DMS153 (cell line): ENCODE measurements at places on chromosomes 2 and 18.

DNA sequence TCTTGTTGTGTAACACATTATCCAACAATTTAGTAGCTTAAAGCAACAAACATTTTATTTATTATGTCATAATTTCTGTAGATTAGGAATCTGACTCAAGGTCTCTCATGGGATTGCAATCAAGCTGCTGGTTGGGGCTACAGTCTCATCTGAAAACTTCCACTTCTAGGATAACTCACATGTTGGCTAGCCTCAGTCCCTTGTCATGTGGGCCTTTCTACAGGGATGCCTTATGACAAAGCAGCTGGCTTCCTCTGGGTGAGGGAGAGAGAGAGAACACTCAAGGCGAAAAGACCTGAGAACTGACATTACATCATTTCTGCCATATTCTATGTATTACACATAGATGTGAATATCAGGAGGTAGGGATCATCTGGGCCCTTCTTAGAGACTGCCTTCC lies 317.9 kb upstream of the VRK2 start:
- no peak for DNase-seq

DNA sequence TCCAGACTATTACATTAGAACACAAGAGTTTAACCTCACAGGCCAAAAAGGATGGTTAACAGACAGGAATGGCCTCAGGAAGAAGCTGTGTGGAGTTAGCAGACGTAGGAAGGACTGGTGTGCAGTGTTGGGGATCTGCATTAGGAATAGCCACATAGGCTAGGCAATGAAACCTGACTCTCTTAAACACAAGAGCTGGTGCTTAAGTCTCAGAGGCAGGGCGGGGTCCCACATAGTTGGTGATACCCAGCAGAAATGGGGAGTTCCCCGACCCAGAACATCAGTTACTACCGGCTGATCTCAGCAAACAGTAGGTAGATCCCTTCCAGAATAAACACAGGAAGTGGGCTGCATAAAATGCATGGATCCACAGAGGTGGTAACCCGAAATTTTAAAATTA lies 64.1 kb downstream of the CCDC93 start:
- DNase-seq: no peak

GRCh38 chr2:45888167-45888566 lies 236.7 kb downstream of the PRKCE start:
- DNase-seq: no peak

- DNase-seq: no peak
These were observed 40.6 kb downstream of the SDC1 start for GRCh38 chr2:20184067-20184938.

- no peak for DNase-seq
These were observed 140.2 kb downstream of the CSRNP3 start for GRCh38 chr2:165609672-165610071.

DNA sequence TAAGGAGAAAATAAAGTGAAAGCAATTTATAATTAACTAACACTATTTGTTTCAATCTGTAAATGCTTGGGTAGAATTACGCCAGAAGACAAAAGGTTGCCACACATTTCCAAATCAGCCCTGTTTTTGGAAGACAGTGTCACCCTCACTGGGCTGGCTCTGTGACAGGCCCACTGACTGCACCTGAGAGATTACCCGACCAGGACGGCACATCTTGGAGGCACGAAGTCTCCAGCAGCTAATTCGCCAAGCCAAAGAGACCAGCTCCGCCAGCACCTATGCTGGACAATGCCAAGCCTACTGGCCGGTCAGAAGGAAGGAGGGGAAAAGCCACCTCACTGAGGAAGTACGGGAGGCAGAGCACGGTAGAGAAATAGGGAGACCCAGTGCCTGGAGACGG lies 61.9 kb downstream of the CYB5A start:
- DNase-seq: no peak

DNA sequence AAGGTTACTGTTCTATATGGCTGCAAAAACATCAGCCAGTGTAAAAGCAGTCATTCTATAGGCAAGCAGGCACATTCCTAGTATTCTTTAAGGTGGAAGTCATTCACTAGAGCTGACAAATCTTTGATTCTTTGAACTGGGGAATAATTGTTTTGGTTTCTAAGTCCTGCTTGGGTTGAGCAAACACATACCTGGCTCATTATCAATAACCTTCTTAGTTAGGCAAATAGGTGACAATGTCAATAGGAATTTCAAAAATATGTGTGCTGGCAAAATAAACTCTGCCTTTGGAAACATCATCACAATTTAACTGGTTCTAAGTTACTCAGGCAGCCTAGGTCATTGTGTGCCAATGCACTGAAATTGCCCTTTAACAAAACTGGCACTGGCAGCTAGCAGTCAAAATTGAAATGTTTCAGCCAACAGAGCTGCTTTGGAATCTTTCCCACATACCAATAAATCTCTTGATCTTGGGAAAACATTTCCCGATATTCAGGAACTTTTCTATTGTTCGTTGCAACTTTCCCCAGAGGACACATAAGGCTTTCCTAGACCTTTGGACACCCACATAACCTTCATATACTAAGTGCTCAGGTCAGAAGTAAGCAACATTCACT lies 402.0 kb upstream of the MMADHC start:
- no peak for DNase-seq
